ENCODE measurements at places on chromosomes 3 and 15.

GRCh38 chr15:38430106-38430760, 23.7 kb upstream of the FAM98B start:
- no peak for DNase-seq

GRCh38 chr3:177287231-177287630, 89.9 kb upstream of the TBL1XR1 start:
- no peak for DNase-seq

DNA sequence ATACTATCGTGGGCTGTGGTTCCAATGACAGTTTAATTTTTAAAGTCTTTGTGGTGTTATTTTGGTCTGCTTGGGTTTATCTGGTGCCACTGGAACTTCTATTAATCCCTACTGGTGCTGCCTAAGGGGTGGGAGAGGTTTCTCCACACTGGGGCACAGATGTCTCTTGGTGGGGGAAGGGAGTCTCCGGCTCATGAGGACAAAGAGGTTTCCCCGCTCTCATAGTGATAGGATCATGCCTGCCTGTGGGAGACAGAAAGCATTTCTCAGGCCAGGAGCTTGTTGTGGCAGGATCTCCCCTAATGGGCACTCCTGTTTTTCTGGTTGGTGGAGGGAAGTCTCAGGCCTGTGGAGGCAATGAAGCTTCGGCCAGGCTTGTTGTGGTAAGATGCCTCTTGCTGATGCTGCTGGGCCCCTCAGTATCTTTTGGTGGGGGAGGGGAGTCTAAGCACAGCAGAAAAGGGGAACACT, 84.3 kb upstream of the THRB start:
- no peak for DNase-seq

DNA sequence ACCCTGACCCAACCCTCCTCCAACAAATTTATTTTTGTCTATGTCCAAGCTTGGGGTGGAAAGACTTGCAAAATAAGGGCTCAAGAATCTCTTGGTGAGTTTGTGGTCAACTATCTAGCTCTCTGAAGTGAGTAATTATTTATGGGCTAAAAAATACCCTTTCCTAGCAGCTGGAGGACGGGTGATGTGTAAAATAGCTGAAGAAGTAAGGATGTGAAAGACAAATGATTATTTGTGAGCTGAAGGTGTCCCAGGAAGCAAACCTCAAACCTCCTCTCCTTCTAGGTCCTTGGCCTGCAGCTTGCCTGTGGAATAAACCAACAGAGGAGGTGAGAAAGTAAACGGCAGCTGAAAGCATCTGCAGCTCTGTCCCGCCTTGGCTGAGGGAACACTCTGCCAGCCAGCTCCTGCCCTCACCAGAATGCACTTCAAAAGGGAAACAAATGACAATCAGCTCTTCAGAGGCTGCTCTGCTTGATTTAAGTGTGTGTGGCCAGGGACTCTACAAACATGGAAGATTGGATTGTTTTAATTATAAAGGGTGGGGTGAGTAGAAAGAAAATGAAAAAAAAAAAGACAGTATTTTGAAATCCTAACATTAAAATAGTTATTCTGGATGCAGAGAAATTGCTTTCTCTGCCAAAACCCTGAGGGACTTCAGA, 60.3 kb downstream of the TM4SF4 start:
- DNase-seq: no peak

GRCh38 chr3:105385819-105386508, 19.3 kb downstream of the ALCAM start:
- no peak for DNase-seq

DNA sequence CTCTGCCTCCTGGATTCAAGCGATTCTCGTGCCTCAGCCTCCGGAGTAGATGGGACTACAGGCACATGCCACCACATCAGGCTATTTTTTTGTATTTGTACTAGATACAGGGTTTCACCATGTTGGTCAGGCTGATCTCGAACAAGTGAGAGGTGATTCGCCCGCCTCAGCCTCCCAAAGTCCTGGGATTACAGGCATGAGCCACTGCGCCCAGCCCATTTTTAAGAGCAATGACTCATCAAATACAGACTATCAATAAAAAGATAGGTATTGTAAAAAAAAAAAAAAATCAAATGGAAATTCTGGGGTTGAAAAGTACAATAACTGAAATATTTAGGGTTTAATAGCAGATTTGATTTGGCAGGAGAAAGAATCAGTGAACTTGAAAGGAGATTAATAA, 129.0 kb downstream of the TJP1 start:
- DNase-seq: no peak
